ENCODE measurements at places on chromosomes 7 and 10.

DNA sequence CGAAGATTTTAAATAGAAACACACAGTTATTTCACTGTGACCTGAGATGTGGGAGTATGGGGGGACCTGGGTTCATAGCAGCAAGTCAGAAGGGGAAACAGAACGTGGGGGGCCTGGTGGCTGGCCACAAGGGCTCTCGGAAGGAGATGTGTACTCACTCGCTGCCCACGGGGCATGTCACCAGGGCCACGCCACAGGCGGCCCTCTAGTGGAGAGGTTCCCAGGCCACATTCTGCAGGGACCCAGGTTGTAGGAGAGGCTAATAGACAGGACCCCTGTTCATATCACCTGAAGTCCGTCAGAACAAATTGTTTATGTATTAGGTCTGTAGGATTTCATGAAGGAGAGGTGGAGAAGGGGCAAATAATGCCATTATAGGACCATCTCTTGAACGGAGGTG lies 25.1 kb upstream of the SVOPL start:
- DNase-seq: no peak

GRCh38 chr7:38316733-38317360 lies 43.4 kb upstream of the TARP start:
- DNase-seq: no peak

DNA sequence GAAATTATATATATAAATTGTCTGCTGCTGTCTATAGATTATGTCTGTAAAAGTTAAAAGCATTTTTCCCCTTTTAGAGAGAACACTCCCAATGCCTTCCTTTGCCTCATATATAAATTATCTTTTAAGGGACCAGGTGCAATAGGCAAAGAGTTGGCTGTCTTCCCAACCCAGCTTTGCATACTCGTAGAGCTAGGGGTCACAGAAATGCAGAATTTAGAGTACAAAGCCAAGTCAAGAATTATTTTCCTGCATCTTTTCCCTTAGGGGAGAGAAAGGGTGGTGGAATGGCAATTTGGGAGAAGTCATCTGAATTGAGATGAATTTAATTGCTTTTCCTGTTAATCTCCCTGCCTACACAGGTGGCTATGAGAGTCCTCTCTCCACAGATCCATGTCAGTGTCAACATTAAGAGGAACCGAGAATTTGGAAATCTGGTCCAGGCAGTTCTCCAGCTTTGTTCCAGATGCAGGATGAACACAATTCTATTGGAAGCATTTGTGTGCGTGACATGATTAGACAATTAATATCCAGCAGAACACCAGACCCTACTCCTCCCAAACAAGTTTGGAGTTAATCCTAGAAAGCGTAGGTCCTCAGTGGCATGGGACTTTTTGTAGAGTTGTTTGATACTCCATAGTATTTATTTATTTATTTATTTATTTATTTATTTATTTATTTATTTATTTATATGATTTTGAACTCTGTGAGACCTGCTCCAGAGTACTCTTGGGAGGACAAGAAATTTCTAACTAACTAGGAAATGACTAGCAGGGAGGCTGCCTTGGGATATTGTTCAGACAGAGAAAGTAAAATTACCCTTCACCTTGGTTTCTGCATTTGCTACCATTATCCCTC lies 80.3 kb upstream of the SKAP2 start:
- DNase-seq: no peak

GRCh38 chr10:58660575-58661255 lies 148.0 kb downstream of the BICC1 start:
- no peak for DNase-seq

GRCh38 chr7:131692131-131692960 lies 135.9 kb upstream of the PODXL start:
- peak; percentile 35 for DNase-seq

DNA sequence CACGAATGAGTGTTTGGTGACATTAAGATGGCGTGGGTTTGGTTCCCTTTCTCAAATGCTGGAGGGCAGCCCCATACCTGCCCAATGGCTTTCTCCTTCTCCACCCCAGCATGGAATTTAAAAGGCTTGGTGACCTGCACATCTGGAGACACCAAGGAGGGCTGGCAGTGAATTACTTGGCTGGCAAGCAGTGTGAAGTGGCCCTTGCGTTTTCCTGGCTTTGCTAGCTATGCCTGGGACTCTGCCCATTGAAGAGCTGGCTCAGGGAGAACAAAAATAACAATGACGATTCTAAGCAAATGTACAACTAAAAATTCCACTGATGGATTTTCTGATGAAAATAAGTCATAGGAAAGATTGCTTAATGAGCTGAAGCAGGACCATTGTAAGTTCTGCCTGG lies 203.7 kb downstream of the CYP26A1 start:
- no peak for DNase-seq

DNA sequence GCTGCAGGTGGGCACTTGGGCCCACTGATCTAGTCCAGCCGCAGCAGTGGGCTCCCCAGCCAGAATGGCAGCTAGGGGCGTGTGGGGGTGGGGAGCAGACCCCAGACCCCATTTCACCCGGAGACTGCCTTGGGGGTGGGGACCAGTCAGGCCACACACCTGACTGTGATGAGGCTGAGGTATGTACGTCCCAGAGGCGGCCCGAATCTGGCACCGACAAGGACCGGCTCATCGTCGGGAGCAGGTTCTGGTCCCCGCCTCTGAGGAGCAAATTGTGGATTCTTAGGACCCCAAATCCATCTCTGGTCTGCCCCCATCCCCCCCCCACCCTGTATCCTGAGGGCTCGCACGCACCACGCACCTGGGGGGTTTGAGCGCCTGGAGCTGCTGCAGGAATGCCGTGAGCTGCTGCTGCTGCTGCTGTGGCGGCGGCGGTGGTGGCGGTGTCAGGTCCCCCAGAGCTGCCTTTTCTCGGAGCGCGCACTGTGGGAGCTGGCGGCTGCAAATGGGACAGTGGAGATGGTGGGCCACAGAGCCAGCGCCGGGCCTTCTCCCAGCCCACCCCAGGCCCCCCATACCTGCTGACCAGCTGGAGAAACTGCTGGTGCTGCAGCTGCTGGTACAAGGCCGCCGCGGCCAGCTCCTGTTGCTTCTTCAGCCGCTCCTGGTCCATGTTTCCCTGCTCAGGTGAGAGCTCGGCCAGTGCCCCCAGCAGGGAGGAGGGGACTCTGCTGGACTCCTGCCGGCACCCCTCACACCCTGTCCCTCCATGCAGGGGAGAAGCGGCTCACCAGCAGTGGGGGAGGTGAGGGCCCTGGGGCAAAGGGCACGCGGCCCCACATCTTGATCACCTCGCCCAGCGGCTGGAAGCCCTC lies 10.2 kb downstream of the GIGYF1 start:
- DNase-seq: no peak

GRCh38 chr7:18762189-18762588 lies 266.6 kb downstream of the HDAC9 start:
- no peak for DNase-seq

- no peak for DNase-seq
Observed at GRCh38 chr7:140610204-140611165, 30.1 kb downstream of the DENND2A start.
